ENCODE measurements at places on chromosomes 11 and 22. TPM values are rescaled to one million over a fixed set of nuclear protein-coding genes. Genes with fewer than 3 reads are reported as not detected.

AIFM3 gene
- total RNA-seq, result 2.0 TPM

CHRDL2 gene
- not detected for total RNA-seq

APOBEC3F gene
- 0.97 TPM for total RNA-seq

GLB1L2 gene
- total RNA-seq, result 13.4 TPM

TRIM48 gene
- not detected for total RNA-seq

GALNT18 gene
- 6.9 TPM for total RNA-seq

OR52I2 gene
- not detected for total RNA-seq

ZDHHC8 gene
- 3.3 TPM for total RNA-seq

TSSK2 gene
- not detected for total RNA-seq

C1QTNF5 gene
- 0.51 TPM for total RNA-seq

FREY1 gene
- 0.23 TPM for total RNA-seq

TSPAN18 gene
- total RNA-seq, result 0.15 TPM

TAGLN gene
- total RNA-seq, result 246 TPM

MMP27 gene
- total RNA-seq, result not detected

PKNOX2 gene
- 1.4 TPM for total RNA-seq

OR5B21 gene
- not detected for total RNA-seq

FGF3 gene
- not detected for total RNA-seq

PRR5 gene
- 2.1 TPM for total RNA-seq

STIM1 gene
- 7.7 TPM for total RNA-seq

C22orf31 gene
- not detected for total RNA-seq

LINC01488 gene
- total RNA-seq, result not detected

OR5P2 gene
- not detected for total RNA-seq

MS4A15 gene
- not detected for total RNA-seq

LGR4 gene
- 59.3 TPM for total RNA-seq
